ENCODE measurements at places on chromosomes 13 and 19.

DNA sequence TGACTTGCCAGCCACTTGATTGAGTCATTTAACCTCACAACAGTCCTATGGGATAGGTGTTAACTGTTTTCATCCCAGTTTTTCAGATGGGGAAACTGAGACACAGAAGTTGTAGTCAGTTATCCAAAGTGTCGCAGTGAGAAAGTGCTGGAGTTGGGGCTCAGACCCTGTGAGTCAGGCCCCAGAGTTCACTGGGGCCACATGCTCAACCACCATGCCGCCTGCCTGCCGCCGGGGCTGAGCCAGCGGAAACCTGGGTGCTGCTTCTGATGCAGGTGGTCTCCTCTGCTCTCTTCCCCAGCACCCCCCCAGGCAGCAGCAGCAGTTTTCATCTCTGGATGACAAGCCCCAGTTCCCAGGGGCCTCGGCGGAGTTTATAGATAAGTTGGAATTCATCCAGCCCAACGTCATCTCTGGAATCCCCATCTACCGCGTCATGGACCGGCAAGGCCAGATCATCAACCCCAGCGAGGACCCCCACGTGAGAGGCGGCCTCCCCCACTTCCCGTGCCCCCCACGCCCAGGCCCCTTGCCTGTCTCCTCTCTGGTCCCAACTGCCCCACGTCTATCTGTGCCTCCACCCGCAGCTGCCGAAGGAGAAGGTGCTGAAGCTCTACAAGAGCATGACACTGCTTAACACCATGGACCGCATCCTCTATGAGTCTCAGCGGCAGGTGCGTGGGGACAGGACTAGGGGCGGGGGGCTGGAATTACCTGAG lies 12.9 kb downstream of the BCKDHA start:
- DNase-seq, result no peak

DNA sequence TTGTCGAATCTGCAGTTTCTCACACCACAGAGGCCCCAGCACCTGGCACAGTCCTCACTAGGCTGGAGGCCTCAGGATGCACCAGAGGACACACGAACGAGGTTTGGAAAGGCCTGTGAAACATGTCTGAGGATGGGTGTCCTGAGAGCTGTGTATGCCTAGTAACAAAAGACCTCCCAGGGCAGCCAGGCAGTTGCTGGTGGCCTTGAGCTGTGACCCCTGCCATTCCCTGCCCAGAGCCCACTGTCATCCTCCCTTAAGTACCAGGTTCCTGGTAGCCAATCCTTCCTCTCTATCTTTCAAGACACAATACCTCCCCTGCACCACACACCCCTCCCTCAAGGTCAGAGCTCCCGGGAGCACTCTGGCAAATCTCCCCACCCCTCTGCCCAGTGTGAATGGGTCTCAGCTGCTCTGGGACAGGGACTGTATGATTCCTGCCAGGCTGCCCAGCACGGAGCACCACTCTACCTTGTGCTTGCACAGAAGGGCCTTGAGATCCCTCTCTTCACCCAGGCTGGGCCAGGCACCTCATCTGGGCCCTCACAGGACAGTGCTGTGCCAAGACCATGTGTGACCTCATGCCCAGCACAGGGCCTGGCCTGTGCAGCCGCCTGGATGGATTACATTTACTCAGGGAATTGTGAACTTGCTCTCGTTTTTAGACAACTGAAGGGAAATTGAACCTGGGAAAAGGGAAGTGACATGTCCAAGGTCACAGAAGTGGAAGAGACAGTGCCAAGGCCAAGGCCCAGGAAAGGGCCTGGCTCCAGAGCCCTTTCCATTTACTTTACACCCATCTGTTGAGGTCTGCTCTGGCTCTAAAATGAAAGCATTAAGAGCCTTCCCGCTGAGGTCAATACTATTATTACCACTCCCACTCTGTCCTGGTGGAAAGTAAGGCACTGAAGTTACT lies 2.2 kb downstream of the ZNF787 start:
- DNase-seq, result no peak

DNA sequence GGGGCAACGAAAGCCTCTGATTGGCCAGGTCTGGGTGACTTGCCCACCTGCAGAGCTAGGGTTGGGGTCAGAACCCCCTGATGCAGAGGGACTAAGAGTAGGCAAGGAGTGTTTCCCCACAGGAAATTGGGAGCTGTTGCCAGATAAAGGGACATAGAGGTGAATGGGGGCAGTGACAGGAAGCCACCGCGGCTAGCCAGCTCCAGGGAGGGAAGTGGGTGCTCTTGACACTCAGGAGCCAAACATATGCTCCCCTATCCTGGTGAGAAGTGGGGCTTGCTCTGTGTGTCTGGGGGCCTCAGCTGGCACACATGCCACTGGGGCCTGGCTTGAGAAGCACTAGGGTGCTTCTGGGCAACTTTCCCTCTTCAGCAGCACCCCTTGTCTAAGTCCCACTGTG lies 26.0 kb downstream of the WDR88 start:
- no peak for DNase-seq

- DNase-seq, result no peak
Observed at GRCh38 chr13:25784119-25784518, 267.7 kb downstream of the SHISA2 start.

GRCh38 chr13:52187029-52187423 lies 27.6 kb upstream of the NEK3 start:
- no peak for DNase-seq

DNA sequence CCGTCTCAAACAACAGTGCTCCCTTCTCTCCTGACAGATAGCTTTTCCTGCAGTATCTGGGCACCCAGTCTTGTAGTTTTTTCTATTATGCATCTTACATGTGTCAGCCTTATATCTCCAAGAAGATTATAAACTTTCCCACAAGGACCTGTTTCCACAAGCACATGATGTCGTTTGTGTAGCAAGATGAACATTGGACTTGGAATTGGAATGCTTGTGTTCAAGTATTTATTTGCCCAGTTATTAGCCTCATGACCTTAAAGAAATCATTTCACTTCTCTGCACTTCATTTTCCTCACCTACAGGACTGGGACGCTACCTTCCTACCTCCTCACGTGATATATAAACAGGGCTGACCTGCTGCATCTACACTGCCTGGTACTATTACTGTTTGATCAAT lies 21.5 kb downstream of the SHISA2 start:
- no peak for DNase-seq

DNA sequence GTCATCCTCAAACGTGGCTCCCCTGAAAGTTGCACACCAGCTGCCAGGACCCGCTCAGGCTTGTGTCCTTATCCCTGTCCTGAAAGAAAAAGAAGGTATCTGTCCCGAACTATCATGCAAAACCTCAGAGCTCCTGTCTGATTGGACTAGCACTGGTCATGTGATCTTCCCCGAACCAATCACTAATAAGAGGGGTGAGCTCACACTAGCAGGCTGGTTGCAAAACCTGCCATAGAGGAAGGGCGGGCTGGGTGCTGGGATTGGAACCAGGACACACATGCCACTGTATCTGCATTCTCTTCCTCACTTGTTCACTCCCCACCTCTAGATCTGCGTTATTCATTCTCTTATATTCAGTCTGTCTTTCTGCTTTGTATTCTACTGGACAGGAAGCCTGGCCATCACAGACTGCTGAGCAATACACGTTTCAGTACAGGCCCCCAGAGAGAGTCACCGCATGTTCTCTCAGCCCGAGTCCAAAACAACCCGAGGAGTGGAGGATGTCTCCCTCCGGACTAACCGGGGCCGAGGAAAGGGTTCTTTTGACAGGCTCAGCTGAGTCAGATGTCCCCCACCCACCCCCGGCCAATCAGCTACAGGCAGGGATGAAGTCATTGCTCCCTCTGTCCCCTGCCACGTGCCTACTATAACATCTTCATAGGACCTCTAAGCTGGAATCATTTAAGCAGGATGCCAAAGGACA lies 97.7 kb downstream of the SIPA1L3 start:
- peak; percentile 98 for DNase-seq

- no peak for DNase-seq
Observed at GRCh38 chr13:111401151-111401550, 80.7 kb downstream of the TEX29 start.

All from EL (cell line).